ENCODE measurements at places on chromosomes 5 and 9. TPM values are rescaled to one million over a fixed set of nuclear protein-coding genes. Genes with fewer than 3 reads are reported as not detected.

DNA sequence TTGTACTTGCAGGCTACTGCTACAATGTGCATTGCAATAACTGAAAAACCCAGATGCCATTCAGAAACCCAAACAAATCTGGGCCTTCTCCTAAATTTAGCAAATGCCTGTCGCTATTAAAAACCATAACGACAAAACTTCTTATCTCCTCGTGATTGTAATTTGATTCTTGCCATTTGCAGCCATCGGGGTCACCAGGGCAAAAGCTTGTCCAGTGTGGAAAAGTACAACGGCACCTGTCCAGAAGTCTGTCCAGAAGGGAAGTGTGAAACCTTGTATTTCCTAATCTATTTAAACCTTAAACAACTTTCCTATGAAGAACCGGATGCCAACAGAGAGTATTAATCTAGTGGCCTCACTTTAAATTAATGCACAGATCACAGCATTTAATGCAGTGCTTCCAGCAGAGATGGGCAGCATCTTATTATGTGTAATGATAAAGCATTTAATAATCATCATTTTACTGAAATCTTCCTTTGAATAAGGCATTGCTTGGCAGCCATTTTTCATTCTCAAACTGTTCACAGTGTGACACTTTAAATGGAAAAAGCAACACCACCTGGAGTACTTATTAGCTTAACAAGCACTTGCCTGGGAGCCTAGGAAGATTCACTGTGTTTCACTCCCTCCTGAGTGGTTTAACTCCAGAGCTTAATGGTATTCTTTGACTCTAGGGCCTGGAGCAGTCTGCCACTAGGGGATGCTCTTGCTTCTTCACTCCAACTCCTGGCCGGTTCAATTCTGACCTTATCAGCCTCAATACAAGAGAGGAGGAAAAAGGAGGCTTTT lies 4.9 kb upstream of the C7 start:
- H3K27me3 ChIP-seq, result no peaks in the 10 kb centered on the region
- no peaks in the 10 kb centered on the region for H3K36me3 ChIP-seq
- no peak overlapping the region for H3K4me3 ChIP-seq

DNA sequence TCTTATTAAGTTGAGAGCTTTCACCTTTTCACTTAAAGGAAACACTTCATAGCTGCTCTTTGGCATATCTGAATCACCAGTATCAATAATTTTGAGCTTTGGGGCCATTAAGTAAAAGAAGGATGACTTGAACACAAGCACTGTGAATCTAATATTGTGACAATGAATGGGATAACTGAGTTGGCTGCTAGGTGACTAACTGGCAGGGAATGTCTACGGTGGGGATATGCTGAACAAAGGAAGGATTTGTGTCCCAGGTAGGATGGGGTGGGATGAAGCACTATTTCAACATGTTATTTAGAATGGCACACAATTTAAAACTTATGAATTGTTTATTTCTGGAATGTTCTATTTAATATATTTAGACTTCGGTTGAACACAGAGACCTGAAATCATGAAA lies 123.6 kb downstream of the TEX10 start:
- DNase-seq, result no peak
- no peak overlapping the region for H3K27ac ChIP-seq
- H3K4me3 ChIP-seq, result no peak overlapping the region
- peaks cover 45% of the 10 kb centered on the region for H3K36me3 ChIP-seq
- no peaks in the 10 kb centered on the region for H3K4me1 ChIP-seq

- no peaks in the 10 kb centered on the region for H3K4me1 ChIP-seq
- H3K27ac ChIP-seq, result no peak overlapping the region
These were observed 118.0 kb downstream of the VAV2 start for GRCh38 chr9:133874060-133874657.

DNA sequence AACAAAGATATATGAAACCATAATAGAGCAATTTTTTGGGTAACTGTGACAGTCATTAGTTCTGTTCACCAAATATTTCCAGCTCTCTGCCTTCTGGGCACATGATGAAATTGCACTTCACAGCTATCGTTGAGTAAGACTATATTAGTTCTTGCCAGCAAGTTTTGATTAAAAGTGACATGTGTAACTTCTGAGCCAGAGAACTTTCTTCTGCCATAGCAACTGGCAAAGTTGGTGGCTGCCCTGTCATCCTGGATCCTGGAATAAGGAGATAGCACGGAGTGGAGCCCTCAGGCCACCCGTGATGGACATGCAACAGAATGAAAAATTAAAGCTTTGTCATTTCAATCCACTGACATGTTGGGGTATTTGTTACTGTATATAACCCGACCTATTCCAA lies 194.4 kb upstream of the VCAN start:
- H3K4me1 ChIP-seq, result no peaks in the 10 kb centered on the region
- no peak overlapping the region for H3K27ac ChIP-seq
- no peaks in the 10 kb centered on the region for H3K36me3 ChIP-seq
- DNase-seq, result no peak

The ORM2 gene
- not detected for total RNA-seq

DNA sequence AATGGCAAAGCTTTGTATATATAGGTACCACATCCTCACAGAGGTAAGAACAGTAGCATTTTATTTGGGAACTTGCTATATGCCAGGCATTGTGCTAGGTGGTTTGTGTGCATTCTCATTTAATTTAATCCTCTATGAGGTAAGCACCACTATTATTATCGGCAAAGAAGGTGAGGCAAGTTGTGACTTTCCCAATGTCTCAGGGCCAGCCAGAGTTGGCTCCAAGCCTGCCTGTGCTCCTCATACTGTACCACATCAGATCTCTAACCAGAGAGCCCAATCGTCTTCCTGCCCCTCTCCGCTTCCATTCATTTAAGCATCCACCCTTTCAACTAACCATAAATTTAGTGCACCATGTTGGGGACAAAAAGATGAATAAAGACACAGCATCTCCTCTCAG lies 55.1 kb downstream of the NIPSNAP3B start:
- H3K27ac ChIP-seq, result no peak overlapping the region
- no peak for DNase-seq
- no peak overlapping the region for H3K4me3 ChIP-seq
- H3K36me3 ChIP-seq, result peaks cover 36% of the 10 kb centered on the region
- no peaks in the 10 kb centered on the region for H3K27me3 ChIP-seq

DNA sequence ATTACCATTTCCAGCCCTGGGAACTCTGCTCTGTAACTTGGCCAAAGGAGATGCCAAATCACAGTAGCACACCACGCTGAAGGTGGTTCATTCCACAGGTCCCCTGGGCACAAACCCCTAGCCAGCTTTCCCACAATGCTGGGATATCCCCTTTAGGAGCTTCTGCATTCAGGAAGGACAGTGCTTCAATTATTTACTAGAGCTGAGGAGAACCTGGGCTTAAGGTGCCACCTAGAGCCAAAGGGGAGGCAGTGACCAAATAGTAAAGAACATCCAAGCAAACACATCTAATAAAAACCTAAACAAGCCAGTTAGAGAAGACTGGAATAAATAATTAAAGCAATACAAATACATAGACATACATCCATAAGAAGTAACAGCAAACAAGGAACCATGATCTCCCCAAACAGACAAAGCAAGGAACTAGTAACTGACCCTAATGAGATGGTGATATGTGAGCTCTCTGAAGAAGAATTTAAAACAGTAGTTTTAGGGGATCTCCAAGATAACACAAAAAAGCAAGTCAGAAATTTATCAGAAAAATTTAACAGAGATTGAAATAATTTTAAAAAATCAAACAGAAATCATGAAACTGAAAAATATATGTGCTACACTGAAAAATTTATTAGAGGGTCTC lies 14.6 kb downstream of the KIF4B start:
- H3K4me3 ChIP-seq, result no peak overlapping the region
- H3K27ac ChIP-seq, result no peak overlapping the region
- H3K4me1 ChIP-seq, result no peaks in the 10 kb centered on the region
- H3K36me3 ChIP-seq, result no peaks in the 10 kb centered on the region

The LCN9 gene
- not detected for total RNA-seq

GRCh38 chr9:121269642-121270254 lies 1.8 kb downstream of the GSN start:
- peaks cover 49% of the 10 kb centered on the region for H3K4me1 ChIP-seq
- no peaks in the 10 kb centered on the region for H3K27me3 ChIP-seq
- H3K27ac ChIP-seq, result peak overlapping the region; percentile 73
- no peaks in the 10 kb centered on the region for H3K36me3 ChIP-seq
- no peak for DNase-seq
- peak overlapping the region; percentile 86 for H3K4me3 ChIP-seq

- DNase-seq, result no peak
- H3K36me3 ChIP-seq, result no peaks in the 10 kb centered on the region
- no peak overlapping the region for H3K27ac ChIP-seq
- H3K27me3 ChIP-seq, result no peaks in the 10 kb centered on the region
These were observed 1050.2 kb downstream of the CDH12 start for GRCh38 chr5:21802869-21803490.

GRCh38 chr5:108735790-108736189 lies 11.9 kb upstream of the FER start:
- H3K36me3 ChIP-seq, result no peaks in the 10 kb centered on the region
- H3K27me3 ChIP-seq, result no peaks in the 10 kb centered on the region
- no peak for DNase-seq
- no peak overlapping the region for H3K27ac ChIP-seq
- no peak overlapping the region for H3K4me3 ChIP-seq
- H3K4me1 ChIP-seq, result no peaks in the 10 kb centered on the region

DNA sequence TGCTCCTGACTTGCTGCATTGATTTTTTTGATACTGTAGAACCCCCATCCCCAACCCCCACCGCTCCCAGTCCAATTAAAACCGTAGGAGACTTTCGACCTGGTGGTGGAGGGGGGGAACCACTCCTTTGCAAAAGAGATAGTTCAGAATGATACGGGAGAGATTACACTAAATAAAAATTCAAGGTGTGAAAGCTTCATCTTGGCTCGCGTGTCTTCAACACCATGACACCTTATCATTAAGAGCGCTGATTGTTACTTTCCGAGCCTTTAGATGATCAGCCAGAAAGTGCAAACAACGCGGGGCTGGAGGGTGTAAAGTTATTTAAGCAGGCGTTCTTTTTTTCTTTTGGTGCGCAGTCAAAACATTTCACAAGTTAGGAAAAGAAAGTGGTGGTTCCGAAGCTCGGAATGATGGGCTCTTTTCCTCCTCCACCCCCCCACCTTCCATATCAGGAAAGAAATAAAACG lies 1.3 kb upstream of the ZNF462 start:
- no peak for DNase-seq
- H3K36me3 ChIP-seq, result no peaks in the 10 kb centered on the region
- peak overlapping the region; percentile 95 for H3K27ac ChIP-seq
- H3K4me1 ChIP-seq, result no peaks in the 10 kb centered on the region
- no peaks in the 10 kb centered on the region for H3K27me3 ChIP-seq
- H3K4me3 ChIP-seq, result peak overlapping the region; percentile 79

- H3K4me3 ChIP-seq, result no peak overlapping the region
- no peaks in the 10 kb centered on the region for H3K4me1 ChIP-seq
- no peaks in the 10 kb centered on the region for H3K36me3 ChIP-seq
- H3K27me3 ChIP-seq, result no peaks in the 10 kb centered on the region
These were observed 69.2 kb downstream of the PDZD2 start for GRCh38 chr5:31708089-31708488.

DNA sequence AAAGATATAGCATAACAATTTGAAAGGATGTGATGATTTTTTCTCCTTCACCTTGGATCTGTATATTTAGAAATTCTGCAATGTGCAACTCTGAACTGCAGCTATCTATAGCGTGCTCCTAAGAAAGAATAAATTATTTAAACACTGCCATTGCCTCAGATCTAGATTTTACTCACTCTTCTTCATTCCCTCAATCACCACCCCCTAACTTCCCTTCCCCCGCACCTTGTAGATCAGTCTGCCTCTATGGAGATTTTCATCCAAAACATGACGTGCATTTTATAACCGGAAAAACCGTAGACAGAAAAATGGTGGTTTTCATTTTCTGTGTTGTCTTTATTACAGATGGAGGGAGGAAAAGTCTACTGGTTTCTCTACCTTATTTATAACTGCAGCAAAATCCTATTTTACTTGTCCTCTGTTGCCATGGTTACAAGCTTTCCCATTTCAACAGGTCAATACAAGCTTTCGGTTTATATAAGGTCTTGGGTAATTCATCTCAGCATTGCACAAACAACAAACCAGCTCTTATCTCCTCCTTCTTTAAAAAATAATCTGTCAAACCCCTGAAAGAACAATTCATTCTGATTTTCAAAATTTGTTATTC lies 480.0 kb downstream of the TAF11L14 start:
- no peak overlapping the region for H3K4me3 ChIP-seq
- no peaks in the 10 kb centered on the region for H3K36me3 ChIP-seq

The DNAH5 gene
- total RNA-seq, result 0.05 TPM

DNA sequence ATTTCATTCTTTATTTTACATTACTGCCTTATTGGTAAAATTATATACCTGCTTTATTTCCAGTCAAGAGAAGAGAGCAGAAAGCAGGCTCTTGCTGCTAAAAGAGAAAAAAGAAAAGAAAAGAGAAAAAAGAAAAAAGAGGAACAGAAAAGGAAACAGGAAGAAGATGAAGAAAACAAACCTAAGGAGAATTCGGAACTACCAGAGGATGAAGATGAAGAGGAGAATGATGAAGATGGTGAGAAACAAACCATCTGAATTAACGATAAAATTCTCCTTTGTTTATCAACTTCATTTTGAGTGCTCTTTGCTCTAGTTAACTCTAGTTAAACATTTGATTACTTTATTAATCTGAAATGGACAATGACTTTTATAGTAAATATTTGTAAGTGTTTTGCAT lies 23.5 kb upstream of the EIF4EBP3 start:
- no peak for DNase-seq
- H3K4me1 ChIP-seq, result no peaks in the 10 kb centered on the region
- no peak overlapping the region for H3K27ac ChIP-seq
- no peaks in the 10 kb centered on the region for H3K27me3 ChIP-seq
- peaks cover 81% of the 10 kb centered on the region for H3K36me3 ChIP-seq

GRCh38 chr5:76809141-76809540 lies 9.7 kb upstream of the F2RL1 start:
- no peaks in the 10 kb centered on the region for H3K4me1 ChIP-seq
- H3K4me3 ChIP-seq, result no peak overlapping the region
- DNase-seq, result no peak
- no peaks in the 10 kb centered on the region for H3K27me3 ChIP-seq
